Muscle of leg (tissue), 16 donors: ENCODE measurements at places on chromosomes 6 and 20. TPM values are rescaled to one million over a fixed set of nuclear protein-coding genes. Genes with fewer than 3 reads are reported as not detected.

DNA sequence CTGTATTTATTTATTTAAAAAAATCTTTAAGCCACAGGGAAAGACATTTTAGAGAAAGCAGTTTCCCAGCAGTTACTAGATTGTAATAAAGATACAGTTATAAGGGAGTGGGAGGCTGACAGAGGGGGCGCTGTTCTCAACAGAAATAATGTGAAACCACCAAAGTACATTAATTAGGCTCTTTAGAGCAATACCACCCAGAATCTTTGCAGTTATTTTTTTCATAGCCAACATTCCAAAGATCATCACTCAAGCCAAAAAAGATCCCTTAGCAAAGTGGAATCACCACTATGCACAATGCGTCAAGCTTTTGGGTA is 331.3 kb upstream of the DEFB112 start:
- DNase-seq: no peak

DNA sequence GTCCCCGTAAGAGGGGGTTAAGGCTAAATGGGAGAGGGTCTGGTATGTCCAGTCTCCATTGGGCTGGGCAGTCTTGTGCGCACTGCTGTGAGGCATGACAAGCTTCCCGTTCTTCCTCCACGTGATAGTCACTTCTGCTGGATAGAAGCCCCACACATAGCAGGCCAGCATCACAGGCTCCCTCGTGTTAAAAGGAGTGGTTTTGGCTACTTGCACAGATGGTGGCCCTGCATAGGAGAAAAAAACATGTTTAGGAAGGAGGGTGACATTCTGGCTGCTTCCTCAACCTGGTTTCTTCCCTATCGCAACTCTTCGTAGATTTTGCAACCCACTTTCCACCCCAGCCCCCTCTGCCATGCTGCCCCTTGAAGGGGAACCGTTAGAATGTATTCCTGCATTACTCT is 3.6 kb downstream of the HLA-DMB start:
- peak; percentile 71 for DNase-seq

DNA sequence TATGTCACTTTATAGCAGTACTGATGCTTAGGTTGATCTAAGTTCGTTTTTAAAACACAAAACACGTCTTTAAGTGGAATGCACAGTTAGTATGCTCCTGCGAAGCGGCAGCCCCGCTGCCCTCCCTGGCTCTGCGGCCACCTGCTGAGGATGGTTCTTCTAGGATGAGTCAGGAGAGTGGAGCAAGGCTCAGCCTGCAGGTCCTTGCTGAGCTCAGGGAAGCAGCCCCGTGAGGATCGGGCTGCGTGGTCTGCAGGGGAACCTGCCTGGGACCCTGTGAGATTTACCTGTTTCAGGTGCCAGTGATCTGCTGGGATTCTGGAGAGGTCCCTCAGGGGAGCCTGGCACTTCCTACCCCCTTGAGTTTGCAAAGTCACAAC is 57.5 kb downstream of the SYNJ2 start:
- DNase-seq: no peak

- no peak for DNase-seq
Observed at GRCh38 chr6:31877125-31877650, 1.6 kb downstream of the SLC44A4 start.

PTCRA gene
- total RNA-seq: not detected
